ENCODE measurements at places on chromosomes 6 and 20.

- no peak for DNase-seq
These were observed 538.5 kb downstream of the CD83 start for GRCh38 chr6:14656078-14656521.

DNA sequence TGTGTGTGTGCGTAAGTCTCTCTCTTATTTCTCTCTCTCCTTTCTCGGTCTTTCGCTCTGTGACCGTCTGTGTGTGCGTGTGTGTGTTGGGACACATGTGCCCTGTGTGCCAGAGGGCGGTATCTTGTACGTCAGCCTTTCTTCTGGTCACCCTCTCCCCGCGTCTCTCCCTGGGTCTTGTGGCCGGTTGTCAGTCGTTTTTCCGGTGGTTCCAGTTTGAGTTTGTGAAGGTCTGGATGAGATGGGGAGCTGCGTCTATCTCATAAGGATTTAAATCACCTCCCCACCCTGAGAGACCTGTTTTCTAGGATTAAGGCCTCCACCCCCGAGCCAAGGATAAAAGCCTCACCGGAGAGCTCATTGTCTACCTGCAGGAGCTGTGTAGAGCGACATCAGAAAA, 295.5 kb upstream of the ZNF337 start:
- no peak for DNase-seq

GRCh38 chr6:79672631-79673111, 41.5 kb downstream of the SH3BGRL2 start:
- no peak for DNase-seq

DNA sequence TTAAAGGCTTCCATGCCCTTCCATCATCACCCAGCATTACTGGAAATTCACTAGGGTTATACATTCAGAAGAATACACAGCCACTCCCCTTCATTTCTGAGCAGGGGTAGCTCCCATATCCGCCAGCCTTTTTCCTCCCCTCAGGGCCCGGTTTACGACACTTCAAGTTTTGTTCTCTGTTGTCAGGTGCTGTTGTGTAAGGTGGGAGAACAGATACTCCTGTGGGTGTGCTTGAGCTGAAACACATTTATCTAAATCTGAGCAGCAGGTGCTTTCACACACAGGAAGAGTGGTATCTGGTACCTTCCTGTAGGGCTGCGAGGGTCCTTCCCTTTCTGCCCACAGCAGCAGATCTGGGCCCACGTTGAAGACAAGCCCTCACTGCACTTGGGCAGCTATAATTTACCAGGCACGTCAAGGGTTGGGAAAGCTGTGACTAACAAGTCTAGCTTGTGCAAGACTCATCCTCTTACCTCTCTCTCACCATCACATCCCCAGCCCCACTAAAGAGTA, 215.8 kb upstream of the RREB1 start:
- no peak for DNase-seq

GRCh38 chr6:157461000-157461915, 80.3 kb downstream of the ZDHHC14 start:
- DNase-seq: no peak

- DNase-seq: no peak
These were observed 19.4 kb upstream of the COL19A1 start for GRCh38 chr6:69846770-69847491.

Measured in iPS DF 19.7 (cell line).